ENCODE measurements at places on chromosomes 3 and 15.

DNA sequence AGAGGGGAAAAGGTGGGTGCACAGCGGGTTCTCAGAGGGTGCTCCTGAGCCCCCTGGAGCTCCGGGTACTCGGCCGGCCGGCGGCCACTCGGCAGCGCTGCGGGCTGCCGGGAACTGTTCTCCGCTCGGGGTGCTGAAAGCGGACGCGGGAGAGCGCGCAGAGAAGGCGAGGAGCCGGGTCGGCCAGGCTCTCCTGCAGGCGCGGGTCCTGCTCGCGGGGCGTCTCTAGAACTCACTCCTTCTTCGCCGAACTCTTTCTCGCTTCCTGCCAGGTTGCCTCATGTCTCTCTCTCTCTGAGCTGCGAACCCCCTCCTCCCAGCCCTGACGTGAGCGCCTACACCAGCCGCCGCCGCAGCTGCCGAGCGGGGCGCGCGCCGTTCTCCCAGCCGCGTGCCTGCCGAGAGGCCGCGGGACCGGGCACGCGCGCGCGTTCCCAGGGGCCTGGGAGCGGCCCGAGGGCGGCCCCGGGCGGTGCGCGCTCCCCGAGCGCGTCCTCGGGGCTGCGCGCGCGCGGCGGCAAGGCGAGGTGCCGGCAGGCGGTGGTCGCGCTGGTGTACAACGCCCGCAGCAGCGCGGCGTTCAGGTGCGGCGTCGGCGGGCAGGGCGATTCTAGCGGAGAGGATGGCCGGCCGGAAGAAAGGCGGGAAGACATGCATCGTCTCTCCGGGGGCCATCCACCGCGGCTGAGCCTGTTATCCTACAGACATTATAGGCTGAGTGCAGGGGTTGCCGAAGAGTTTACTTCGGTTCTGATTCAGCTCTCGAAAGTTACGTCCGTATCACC is at the start of gene PEX5L:
TSS of gene PEX5L (minus strand) at position 267 of the 785 bp plus-strand sequence. CDS start 338 bp downstream, outside the sequence.
- DNase-seq = no peak

DNA sequence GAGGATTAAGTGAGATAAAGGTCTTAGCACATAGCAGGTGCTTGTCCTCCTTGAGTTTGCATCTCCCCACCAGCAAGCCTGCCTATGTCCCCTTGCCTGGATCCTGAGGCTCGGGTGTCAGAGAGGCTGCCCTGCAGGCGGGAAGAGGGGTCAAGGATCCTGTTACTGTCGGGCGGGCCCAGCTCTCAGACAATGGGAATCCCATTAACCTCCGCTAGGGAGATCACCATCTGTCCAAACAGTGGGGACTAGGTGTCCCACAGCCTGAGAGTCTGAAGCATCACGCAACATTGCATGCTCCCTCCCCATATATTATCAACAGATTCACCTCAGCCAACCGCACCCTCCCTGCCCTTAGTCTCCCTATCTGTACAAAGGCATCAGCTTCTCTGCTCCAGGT is 151.4 kb downstream of the FBLN2 start:
- no peak for DNase-seq

DNA sequence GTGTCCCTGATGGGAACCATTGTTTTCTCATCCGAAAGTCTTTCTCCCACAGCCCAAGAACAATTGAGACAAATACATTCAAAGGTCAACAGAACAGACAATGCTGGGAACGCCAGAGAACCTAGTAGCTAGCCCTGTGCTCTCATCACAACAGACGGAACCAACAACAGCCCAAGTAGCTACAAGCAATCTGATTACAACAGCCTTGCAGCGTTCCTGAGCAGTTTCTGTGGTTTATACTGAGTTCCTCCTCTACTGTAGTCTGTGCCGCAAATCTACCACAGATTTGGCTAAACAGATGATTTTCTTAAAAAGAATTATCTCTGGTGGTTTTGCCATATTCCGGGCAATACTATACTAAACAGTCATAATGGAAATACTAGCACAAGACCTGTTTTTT is 435.6 kb downstream of the MECOM start:
- DNase-seq = no peak

DNA sequence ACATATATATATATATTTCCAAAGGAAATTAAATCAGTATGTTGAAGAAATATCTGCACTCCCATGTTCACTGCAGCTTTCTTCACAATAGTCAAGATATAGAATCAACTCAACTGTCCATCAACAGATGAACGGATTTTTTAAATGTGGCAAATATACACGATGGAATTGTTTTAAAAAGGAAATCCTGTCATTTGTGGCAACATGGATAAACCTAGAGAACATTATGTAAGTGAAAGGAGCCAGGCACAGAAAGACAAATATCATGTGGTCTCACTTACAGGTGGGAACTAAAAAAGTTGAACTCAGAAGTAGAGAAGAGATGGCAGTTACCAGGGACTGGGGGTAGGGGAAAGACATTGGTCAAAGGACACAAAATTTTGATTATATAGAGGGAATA is 253.7 kb downstream of the ULK4 start:
- no peak for DNase-seq

GRCh38 chr3:18238746-18239331 is 186.3 kb downstream of the SATB1 start:
- DNase-seq = no peak

GRCh38 chr15:48992545-48992944 is 28.8 kb upstream of the SHC4 start:
- no peak for DNase-seq

- DNase-seq = no peak
Measured at GRCh38 chr3:127105587-127105986, 87.3 kb upstream of the PRR23E start.

DNA sequence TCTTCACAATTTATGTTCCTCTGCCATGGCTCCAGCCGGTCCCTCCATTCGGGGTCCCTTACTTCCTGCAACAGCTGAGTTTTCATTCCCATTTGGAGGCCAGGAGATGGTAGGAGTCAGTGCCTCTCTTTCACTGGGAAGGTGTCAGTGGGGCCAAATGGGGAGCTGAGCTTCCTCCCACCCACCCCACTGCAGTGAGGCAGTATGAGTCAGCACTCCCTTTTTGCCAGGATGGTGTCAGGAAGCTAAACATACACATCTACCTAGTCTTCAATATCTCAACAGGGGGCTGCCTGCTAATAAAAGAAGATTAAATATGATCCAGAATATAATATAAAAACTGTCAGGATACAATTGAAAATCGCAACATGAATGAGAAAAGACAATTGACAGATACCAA is 12.7 kb upstream of the ACTC1 start:
- DNase-seq = no peak

DNA sequence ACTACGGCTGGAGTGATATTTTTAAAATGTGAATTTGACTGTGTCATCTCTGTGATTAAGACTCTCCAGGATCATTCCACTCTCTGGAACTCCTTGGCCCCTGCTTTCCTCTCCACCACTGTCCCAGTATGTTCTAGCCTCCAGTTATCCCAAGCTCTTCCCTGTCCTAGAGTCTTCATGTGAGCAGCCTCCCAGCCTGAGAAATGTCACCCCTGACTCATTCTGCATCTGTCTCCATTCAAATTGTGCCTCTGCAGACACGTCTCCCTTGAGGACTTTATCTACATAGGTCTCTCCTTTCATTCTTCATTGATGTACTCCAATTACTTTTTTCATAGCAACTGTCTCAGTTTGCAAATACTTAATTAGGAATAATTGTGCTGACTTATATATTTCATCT is 317.7 kb upstream of the ADAMTS9 start:
- DNase-seq = no peak

GRCh38 chr15:41792000-41792637 is 17.8 kb downstream of the MAPKBP1 start:
- DNase-seq = no peak

DNA sequence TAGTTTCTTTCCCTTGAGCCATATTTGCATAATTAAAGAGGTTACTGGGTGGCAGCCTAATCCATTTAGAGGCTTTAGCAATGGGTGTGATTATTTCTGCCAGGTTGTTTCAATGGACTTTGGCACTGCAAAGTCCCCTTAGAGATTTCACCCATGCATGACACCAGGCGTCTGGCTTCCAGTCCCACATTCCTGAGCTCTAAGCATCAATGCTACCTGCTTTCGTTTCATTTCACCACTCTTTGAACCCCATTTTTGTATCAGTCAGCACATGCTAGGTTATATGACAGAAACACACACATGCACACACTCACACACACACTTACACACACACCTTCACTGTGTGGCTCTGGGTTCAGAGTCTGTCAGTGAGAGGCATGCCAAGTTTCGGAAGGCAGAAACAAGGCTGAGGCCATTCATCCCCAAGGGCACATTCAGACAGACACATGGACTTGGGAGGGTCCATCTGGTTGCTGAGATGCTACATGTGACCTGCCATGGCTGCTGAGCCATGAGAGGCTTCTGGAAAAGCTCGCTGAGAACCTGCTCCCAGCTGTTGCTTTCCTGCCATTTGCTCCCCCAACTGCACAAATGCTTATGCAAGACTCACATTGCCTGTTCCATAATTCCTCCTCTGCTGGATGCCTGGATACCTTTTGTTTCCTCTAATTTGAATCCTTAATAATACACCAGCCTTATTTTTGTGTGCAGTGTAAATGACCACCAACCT is 354.1 kb downstream of the GABRG3 start:
- no peak for DNase-seq

DNA sequence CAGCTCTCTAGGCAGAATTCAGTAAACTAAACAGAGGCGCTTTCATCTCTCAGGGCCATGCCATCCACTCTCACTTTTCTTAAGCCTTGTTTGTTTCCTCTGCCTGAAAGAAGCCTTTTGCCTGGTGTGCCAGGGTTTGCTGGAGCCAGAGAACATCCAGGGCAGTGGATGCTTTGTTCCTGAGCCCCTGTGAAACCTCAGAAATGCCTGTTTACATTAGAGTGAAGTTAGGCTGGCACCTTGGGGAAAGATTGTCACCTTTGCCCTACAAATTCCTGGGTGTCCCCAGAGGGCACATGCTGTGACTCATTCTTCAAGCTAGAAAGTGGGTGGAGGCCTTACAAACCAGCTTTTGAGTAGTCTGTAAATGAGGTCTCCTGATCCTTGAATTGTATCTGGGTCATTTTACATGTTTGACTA is 10.7 kb upstream of the TRAK1 start:
- no peak for DNase-seq

DNA sequence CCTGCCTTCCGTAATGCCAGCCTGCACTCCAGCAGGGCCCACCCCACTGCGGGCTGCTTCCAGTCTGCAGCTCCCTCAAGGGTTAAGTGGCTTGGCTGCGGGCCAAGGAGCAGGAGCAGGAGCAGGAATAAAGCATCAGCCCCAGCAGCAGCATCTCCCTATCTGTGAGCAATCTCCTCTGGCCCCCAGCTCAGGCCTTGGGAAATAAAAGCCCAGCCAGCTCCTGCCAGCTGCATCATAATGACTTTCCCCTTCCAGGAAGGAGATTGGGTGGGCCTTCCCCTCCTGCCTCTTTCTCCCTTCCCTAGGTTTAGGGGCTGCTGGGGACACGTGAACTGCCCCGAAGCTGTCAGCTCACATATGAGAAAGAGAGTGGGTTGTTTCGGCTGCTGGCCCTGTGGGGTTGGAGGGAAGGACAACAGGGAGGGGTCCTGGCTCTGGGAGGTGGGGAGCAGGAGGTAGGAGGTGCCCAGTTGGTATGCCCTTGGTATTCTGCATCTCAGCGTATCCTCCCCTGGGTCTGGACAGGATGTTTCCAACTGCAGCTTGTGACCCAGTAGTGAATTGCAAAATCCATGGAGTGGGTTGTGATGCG is 34.6 kb upstream of the FGD5 start:
- DNase-seq = no peak

GRCh38 chr15:85137489-85138168 is 156.0 kb downstream of the PDE8A start:
- no peak for DNase-seq

- DNase-seq = no peak
Measured at GRCh38 chr3:189038773-189039745, 132.7 kb upstream of the TPRG1 start.

Measured in CD4-positive, alpha-beta T cell (primary cell).